Thoracic aorta (tissue), 2 donors: ENCODE measurements at places on chromosomes 4 and X. TPM values are rescaled to one million over a fixed set of nuclear protein-coding genes. Genes with fewer than 3 reads are reported as not detected.
A peak's percentile ranks its signal among the peaks of the same experiment; 100 is the strongest.

DNA sequence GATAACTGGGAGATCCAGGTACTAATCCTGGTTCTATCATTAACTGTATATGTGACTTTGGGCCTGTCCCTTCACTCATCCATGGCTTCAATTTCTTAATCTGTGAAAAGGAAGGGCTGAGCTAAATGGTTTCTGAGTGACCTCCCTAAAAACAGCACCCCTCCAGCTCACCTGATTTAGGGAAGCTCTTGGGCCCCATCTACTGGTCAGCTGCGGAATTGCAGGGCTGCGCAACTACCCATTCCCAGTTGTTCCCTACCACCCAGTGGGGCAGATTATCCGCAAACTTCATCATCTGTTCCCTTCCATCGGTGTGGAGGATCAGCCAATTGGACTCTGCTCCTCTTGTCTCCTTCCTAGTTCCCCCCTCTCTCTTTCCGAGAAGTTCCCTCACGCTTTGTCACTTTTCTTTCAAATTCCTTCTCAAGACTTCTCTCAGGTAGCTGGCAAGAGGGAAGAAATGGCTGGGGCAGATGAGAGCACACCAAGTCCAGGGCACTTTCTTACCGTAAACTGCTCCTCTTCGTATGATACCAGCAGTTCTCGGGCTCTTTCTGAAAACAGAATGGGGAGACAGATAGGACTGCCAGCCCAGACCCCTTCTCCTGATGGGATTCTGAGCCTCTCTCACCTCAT lies 5.8 kb downstream of the LAS1L start:
- no peaks in the 10 kb centered on the region for H3K36me3 ChIP-seq
- H3K4me3 ChIP-seq: no peak overlapping the region
- DNase-seq: no peak
- no peaks in the 10 kb centered on the region for H3K27me3 ChIP-seq

DNA sequence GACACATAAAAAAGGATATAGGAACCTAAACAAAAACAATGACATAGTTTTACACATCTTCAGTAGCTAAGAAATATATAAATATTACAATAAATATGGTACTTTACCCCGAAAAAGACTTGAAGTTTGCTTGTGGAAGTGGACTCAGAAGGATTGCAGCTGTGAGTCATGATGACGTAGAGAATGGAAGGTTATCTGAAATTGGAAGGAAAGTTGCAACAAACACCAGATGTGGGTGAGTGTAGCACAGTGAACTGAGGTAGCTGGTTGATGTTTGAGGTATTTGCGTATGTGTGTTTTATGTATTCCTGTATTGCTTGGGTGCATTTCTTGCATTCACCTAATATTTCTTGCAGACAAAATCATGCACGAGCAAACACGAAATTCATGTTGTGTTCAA lies 113.0 kb downstream of the ARX start:
- H3K27ac ChIP-seq: no peak overlapping the region
- H3K4me3 ChIP-seq: no peak overlapping the region
- H3K27me3 ChIP-seq: no peaks in the 10 kb centered on the region
- H3K4me1 ChIP-seq: no peaks in the 10 kb centered on the region
- DNase-seq: no peak

- H3K4me1 ChIP-seq: no peaks in the 10 kb centered on the region
- no peaks in the 10 kb centered on the region for H3K36me3 ChIP-seq
- H3K27me3 ChIP-seq: no peaks in the 10 kb centered on the region
- no peak for DNase-seq
Observed at GRCh38 chr4:22021106-22021505, 72.5 kb upstream of the KCNIP4 start.

DNA sequence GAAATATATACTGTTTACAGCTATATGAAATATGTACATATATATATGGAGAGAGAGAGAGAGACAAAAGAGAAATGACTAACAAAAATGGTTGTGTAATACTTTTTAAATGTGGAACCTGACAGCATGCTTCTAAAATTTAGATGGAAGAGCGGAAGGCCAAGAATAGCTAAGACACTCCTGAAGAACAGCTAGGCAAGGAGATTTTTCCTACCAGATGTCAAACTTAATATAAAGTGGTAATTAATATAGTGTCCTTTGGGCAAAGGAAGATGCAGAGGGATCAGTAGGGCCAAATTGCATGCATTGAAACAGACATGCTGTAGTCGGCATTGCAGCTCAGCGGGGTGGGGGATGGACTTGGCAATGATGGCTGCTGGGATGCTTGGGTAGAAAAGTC lies 45.2 kb downstream of the ADD1 start:
- H3K27ac ChIP-seq: no peak overlapping the region
- H3K4me3 ChIP-seq: no peak overlapping the region
- peaks cover 25% of the 10 kb centered on the region for H3K36me3 ChIP-seq
- DNase-seq: no peak
- peaks cover 4% of the 10 kb centered on the region for H3K4me1 ChIP-seq

DNA sequence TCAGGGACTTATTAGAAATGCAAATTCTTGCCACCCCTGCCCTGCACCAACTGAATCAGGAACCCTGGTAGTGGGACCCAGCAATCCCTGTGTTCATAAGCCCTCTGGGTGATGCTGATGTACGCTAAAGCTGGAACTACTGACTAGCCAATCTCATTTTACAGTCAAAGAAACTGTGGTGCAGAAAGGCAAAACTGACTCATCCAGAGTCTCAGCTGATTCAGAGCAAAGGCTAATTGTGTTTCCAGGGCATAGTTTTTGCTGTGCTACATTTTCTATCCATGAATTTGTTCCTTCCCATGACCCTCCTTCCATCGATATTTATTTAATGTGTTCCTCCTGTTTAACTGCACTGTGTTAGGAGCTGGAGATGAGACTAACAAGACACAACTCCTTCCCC lies 207.5 kb downstream of the REPS2 start:
- H3K36me3 ChIP-seq: no peaks in the 10 kb centered on the region
- no peak overlapping the region for H3K27ac ChIP-seq
- no peaks in the 10 kb centered on the region for H3K27me3 ChIP-seq
- DNase-seq: no peak
- H3K4me1 ChIP-seq: no peaks in the 10 kb centered on the region
- no peak overlapping the region for H3K4me3 ChIP-seq

DNA sequence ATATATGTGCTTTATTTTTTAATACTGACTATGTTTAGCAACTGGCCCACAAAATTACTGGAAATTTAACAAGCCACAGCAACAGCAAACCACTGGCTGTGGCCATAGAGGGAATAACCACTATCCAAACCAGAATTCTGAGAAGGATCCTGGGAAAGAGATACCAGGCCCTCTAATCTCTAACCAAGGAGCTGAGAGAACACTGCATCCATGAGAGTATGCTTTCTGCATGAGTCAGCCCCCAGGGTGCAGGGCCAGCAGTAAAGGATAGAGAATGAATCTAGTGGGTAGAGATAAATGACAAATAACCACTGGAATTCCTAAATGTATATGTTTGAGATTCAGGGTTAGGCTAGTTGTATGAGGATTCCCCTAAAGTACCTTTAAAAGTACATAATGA lies 221.8 kb downstream of the KIT start:
- no peak for DNase-seq
- no peak overlapping the region for H3K27ac ChIP-seq
- no peaks in the 10 kb centered on the region for H3K4me1 ChIP-seq

DNA sequence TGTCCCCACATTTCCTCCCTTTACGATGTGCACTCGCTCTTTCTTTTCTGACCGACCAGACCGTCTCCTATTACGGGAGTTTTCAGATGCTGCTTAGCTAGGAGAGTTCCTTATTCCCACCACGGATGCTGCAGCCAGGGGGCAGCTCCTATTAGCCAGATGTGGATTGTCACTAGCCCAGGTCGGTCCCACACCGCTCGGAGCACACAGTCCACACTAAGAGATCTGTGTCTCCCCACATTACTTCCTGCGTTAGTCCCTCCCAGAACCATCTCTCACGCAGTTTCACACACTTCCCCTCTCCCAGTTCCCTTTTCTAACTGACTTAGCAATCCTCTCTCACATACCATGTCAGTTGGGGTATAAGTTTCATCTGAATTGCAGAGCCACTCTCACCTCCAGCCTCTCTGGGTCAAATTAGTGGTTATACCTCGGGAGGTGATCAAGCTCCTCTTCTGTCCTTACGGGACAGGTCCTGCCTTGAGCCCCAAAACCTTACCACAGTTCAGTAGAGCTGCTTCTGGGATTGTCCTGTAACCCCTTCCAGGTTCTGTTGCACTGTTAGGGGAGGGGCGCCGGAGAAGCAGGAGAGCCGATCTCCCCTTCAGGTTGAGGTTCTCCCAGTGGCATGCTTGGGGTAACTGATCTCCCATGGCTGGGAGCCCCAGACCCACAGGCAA lies 28.2 kb downstream of the SULT1E1 start:
- H3K4me3 ChIP-seq: no peak overlapping the region
- no peak overlapping the region for H3K27ac ChIP-seq
- H3K36me3 ChIP-seq: no peaks in the 10 kb centered on the region
- no peak for DNase-seq

DNA sequence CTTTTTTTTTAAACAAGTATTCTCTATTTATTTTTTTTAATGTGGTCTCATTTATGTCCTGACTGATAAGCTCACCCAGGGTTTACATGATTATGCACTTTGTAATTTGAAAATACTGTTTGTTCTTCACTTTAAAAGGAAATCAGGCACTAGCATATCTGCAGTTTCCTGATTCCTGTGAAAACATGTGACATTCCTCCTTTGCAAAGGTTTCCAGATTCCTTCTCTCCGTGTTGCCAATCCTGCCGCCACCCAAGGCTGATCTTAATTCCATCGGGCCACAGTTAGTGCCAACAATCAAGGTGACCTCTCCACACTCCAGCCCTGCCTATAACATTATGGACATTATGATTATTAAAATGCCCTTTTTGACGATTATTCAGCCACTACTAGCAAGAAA lies 225.4 kb downstream of the PCDH7 start:
- DNase-seq: no peak
- no peaks in the 10 kb centered on the region for H3K36me3 ChIP-seq
- peak overlapping the region; percentile 25 for H3K4me3 ChIP-seq
- H3K27ac ChIP-seq: peak overlapping the region; percentile 70

DNA sequence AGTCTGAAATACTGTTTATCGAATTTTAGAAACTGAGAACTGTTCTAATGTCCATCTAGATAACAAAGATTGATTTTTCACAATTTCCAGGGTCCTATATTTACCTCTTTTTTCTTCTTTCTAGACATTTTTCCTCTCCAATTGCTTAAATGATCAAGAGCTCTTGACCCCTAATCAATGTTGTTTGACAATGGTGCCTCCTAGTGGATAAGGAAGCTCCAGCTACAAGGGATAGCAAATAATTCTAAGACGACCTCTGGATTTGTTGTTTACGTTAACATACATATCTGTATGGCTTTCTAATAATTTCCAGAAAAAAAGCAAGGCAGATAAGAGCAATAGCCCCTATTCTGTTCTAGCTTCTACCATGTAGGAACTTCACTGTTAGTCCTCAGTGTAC lies 35.8 kb downstream of the GPR82 start:
- H3K4me3 ChIP-seq: no peak overlapping the region
- H3K36me3 ChIP-seq: no peaks in the 10 kb centered on the region
- no peak overlapping the region for H3K27ac ChIP-seq
- no peaks in the 10 kb centered on the region for H3K27me3 ChIP-seq

DNA sequence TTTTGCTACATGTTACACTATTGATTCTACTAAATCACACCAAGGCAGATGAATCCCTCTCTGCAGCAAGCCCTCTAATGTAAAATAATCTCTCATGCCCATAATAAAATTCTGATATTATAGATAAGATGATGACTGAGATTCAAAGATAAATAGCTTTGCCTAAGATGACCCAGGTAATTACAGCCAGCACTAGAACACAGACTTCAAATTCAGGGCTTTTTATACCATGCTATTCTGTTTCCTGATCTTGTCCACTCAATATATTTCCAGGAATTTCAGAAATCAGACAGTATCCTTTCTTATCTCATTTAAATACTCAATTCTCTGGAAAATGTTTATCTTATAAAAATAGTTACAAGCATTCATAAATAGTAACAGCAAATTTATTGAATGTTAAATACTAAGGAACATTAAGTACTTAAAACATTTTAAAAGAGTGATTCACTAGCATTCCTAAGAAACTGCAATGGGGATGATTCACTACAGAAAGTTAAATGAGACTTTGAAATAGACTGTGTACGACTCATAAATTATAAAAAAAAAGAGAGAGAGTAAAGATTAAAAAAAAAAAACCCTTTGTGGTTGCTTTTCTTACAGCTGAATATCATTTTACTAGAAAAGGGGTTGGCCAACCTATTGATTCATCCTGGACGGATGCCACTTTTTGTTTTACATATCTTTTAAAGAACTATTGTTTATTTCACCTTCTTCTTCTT lies 45.8 kb upstream of the IL21 start:
- DNase-seq: no peak
- H3K4me3 ChIP-seq: no peak overlapping the region

DNA sequence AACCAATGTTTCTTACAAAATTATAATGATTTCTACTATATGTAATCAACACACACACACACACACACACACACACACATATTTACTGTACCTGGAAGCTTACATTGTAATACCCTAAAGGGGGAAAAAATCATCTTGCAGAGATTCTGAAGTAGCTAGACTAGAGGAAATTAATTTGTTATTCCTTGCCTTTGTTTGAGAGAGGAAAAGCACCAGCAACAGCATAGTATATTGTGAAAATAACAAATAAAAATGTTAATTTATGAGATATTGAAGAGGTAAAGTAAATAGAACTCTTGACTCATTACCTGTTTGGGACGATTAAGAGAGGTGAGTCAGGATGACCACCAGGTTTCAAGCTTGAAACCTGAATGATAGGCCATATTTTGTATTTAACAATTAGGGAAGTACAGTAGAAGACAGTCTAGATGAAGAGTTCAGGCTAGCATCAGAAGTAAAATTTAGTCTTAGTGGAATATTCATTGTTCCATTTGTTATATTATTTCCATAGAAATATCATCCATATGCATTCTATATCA lies 873.4 kb upstream of the PCDH10 start:
- H3K27ac ChIP-seq: no peak overlapping the region
- no peak overlapping the region for H3K4me3 ChIP-seq
- H3K4me1 ChIP-seq: no peaks in the 10 kb centered on the region
- no peaks in the 10 kb centered on the region for H3K36me3 ChIP-seq

DNA sequence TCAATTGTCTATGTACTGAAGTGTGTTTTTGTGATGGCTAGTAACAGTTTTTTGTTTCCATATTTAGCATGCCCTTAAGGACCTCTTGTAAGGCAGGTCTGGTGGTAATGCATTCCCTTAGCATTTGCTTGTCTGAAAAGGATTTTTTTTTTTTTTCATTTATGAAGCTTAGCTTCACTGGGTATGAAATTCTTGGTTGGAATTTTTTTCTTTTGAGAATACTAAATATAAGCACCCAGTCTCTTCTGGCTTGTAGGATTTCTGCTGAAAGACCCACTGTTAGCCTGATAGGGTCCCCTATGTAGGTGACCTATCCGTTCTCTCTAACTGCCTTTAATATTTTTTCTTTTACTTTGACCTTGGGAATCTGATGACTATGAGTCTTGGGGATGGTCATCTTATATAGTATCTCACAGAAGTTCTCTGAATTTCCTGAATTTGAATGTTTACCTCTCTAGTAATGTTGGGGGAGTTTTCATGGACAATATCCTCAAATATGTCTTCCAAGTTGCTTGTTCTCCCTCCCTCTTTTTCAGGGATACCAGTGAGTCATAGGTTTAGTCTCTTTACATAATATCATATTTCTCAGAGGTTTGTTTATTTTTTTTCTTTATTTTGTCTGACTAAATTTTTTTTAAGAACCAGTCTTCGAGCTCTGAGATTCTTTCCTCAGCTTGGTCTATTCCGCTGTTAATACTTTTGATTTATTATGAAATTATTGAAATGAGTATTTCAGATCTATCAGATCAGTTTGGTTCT lies 157.1 kb upstream of the PGRMC2 start:
- H3K27ac ChIP-seq: no peak overlapping the region
- no peaks in the 10 kb centered on the region for H3K27me3 ChIP-seq
- no peak for DNase-seq
- no peak overlapping the region for H3K4me3 ChIP-seq
- H3K36me3 ChIP-seq: no peaks in the 10 kb centered on the region

Gene PLAC1
- total RNA-seq: not detected

Gene P2RY4
- 3.9 TPM for total RNA-seq

Gene YIPF6
- 35.6 TPM for total RNA-seq
